ENCODE measurements at places on chromosomes 11 and 22.
A peak's percentile ranks its signal among the peaks of the same experiment; 100 is the strongest.

DNA sequence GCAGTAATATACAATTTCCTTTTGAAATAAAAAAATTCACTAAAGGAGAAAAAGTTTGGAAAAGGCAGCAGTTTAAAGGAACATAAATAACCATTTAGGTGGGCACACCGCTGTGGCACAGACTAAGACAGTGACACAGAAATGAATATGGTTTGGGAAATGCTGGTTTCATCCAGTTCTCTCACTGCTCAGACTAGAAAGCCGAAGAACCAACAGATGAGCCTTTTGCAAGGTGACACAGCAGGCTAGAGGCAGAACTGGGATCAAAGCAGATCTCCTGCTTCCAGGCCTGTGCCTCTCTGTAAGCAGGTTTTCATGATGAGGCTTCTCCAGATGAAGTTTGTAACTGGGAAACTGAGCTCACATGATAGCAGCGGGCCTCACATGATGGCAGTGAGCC is 380.0 kb upstream of the NARS2 start:
- no peak for DNase-seq

- DNase-seq: no peak
These were observed 60.9 kb upstream of the PAX6 start for GRCh38 chr11:31872076-31872443.

DNA sequence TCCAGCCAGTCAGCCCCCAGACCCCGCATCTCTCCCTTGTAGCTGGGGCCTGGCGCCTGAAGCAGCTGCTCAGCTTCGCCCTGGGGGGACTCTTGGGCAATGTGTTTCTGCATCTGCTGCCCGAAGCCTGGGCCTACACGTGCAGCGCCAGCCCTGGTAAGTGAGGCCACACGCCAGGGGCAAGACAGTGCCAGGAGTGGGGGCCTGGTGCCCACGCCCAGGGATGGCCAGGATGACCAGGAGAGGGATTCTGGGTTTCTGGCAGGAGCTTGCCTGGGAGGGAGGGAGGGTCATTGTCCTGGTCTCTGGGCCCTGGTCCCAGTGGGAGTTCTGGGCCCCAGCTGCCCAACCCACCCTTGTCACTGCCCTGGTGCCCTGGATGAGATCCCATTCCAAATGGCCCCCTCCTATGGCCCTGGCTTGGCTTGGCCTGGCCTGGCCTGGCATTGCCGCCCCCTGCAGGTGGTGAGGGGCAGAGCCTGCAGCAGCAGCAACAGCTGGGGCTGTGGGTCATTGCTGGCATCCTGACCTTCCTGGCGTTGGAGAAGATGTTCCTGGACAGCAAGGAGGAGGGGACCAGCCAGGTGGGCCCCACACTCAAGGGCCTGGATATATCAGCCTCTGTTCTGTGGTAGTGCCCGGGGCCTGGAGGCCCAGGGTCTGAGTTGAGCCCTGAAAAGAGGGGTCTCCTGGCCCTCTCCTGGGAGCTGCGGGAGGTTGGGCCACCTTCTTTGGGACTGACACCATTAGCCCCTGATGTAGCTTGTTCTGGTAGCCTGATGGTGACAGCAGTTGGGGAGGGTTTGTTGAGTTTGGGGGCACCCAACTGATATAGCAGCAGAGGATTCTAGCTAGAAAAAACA is 3.7 kb downstream of the SLC39A13 start:
- no peak for DNase-seq

- no peak for DNase-seq
These were observed 25.8 kb downstream of the LRP5 start for GRCh38 chr11:68338051-68338780.

- DNase-seq: no peak
These were observed 24.8 kb downstream of the PAK1 start for GRCh38 chr11:77449060-77449521.

GRCh38 chr11:73194593-73194992 is 23.5 kb upstream of the P2RY2 start:
- no peak for DNase-seq

DNA sequence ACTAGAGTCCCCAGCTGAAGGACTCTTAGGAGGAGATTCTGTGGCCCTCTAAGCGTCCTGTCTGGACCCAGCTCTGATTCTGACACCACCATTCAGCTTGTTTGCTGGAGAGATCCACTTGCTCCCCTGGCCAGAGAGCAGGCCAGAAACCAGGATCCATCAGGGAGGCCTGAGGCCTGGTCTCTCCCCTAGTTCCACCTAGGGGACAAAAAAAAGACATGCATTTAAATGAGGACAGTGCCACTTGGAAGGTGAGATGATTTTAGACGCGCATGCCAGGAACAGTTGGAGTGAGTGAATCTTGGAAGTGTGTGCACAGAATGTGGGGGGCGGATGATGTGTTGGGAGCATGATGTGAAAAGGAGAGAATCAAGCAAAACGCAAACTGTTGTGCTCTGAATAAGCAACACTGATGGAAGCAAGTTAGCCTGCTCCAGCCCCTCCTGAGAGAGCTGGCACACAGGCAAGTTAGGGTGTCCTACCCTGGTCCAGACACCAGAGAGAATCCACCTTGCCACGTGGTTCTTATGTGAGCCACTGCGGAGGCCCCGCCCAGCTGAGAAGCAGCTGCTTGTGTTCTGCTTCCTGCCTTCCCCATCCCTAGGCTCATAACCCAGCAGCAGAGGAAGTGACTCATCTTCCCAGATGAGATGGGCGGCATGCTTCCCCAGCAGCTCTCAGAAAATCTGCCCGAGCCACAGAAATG is 8.0 kb upstream of the SLCO2B1 start:
- peak; percentile 39 for DNase-seq

- no peak for DNase-seq
These were observed 29.7 kb downstream of the MUC5B start for GRCh38 chr11:1252371-1253102.

GRCh38 chr11:77142091-77142975 is 14.3 kb downstream of the MYO7A start:
- no peak for DNase-seq

GRCh38 chr11:57269571-57270021 is 32.5 kb upstream of the APLNR start:
- no peak for DNase-seq

DNA sequence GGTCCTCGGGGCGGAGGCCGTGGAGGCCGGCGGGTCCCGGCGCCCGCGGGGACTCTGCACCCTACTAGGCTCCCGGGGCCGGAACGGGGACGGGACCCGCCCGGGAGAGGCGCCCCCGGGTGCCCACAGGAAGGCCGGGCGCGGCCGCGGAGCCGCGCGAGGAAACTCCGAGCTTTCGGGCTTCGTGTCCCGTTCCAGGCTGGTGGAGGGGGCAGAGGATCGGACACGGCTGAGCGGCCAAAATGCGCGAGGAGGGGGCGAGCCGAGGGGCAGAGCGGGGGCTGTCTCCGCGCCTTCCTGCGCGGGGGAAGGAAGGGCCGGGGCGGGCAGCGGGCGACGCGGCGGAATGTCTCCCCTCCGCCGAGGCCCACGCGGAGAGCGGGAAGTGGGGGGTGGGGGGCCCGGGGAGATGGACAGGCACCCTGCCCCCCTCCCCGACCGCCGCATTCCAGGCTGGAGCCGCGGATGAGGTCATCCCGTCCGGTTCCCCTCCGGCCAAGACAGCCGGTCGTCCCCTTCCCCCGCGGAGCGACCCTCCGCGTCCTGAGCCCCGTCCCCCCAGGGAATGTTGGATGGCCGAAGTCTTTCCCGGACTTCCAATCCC is 430 bp downstream of the CDC42EP1 start:
- DNase-seq: no peak

GRCh38 chr22:25666308-25666707 is 75.7 kb upstream of the MYO18B start:
- DNase-seq: no peak

DNA sequence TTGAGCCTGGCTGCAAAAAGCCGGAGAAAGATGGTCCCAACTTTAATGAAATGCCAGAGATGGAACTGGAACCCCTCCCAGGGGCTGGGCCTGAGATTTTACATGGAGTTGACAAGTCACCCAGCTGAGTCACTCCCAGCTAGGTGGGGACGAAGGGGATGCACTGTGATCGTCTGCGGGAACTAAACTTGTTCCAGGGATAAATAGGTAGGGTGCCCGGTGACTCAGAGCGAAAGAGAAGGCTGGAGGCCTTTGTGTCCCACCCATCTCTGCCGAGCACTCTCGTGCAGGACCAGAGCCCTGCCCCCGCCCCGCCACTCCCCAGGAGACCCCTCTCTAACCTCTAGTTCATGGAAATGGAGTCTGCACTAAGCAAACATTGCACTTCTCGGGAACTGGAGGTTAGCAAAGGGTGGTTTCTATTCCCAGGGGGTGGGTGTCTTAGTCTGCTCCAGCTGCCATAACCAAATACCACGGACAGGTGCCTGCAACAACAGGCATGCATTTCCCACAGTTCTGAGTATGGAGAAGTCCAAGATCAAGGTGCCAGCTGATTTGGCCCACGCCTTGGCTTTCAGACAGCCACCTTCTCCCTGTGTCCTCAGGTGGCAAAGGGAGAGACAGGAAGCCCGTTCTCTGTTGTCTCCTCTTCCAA is 60.7 kb upstream of the FADD start:
- no peak for DNase-seq

DNA sequence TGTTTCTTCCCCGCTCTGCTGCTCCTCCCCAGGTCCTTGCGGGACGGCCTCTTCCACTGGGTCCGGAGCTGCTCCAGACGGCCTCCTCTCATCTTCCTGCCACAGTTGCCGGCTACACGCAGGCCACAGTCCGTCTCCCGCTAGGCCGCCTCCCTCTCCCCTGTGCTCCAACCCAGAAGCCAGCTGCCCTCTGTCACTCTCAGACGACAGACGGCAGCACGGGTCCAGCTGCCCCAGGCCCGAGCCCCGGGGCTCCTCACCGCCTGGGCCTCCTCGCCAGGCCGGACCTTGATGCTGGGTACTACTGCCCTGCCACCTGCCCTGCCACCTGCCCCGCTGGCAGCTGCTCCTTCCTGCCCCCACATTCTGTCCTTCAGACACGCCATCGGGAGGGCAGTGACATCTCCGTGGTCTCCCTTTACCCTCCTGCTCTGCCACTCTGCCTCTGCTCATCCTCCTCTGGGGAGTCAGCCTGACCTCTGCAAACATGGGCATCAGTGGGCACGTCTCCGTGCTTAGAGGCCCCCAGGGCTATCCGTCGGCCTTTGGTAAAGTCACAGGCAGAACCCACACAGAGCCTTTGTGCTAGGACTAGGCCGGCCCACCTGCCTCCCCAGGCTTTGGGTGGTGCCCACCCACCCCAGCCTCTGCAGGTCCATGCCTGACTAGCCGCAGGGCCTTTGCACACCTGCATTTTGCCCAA is 43.1 kb upstream of the TH start:
- no peak for DNase-seq

GRCh38 chr11:99565333-99565732 is 544.6 kb downstream of the CNTN5 start:
- DNase-seq: no peak

GRCh38 chr11:2320568-2321310 is 18.9 kb downstream of the TSPAN32 start:
- no peak for DNase-seq

- DNase-seq: no peak
These were observed 10.4 kb downstream of the SPON1 start for GRCh38 chr11:13972944-13973343.

GRCh38 chr11:115710426-115710825 is 206.2 kb upstream of the CADM1 start:
- no peak for DNase-seq

GRCh38 chr11:25924586-25924985 is 407.3 kb upstream of the ANO3 start:
- no peak for DNase-seq

- no peak for DNase-seq
These were observed 47.5 kb upstream of the POU2AF1 start for GRCh38 chr11:111426617-111427016.

GRCh38 chr11:98568013-98568412 is 452.7 kb upstream of the CNTN5 start:
- DNase-seq: no peak

All from amygdala (tissue), 56 donors.